ENCODE measurements at places on chromosomes 6 and 20. TPM values are rescaled to one million over a fixed set of nuclear protein-coding genes. Genes with fewer than 3 reads are reported as not detected.

- DNase-seq: no peak
Observed at GRCh38 chr6:70131528-70131927, 171.4 kb downstream of the COL9A1 start.

DNA sequence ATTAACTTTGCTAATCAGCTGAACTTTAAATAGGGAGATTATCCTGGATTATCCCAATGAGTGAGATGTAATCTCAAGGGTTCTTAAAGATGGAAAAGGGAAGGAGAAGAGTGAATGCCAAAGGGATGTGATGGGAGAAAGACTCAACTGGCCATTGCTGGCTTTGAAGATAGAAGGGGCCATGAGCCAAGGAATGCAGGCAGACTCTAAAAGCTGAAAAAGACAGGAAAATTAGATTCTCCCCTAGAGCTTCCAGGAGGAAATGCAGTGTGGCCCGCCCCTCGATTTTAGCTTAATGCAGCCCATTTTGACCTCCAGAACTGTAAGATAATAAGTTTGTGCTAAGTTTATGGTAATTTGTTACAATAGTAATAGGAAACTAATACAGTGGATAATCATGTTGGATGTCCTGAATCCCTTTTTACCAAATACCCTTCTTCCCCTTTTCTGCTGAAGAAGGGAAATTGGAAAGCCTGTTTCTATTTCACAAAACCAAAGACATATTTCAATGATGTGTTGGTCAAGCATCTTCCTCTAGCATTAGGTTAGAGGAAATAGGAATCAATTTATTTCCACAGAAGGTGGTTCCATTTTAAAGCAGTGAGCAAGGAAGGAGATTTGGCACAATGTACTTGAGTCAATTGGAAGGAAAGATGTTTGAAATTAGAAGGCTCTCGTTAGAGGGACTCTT lies 3.3 kb upstream of the HDDC2 start:
- DNase-seq: no peak

- DNase-seq: no peak
Observed at GRCh38 chr6:21312118-21312517, 281.4 kb upstream of the SOX4 start.

CYP39A1 gene
- total RNA-seq: 0.71 TPM

DNA sequence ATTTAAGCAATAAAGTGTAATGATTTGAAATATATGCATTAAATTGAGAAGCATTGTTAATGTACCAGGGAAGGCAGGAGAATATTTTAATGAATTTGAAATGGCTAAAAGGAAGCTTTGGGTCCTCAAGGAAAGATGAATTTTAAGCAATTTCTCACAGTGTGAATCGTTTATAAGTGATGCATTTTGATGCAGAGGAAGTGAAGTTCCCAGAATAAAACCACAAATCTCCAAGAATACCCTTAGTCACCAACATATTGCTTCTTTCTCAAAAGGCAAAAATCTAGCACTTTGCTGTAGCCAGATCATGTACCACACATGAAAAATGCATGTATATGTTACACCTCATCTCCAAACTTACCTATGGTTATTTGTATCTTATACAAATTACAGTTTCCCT lies 11.7 kb downstream of the TPD52L1 start:
- no peak for DNase-seq

LIME1 gene
- 4.6 TPM for total RNA-seq

ADISSP gene
- total RNA-seq: 14.4 TPM

DNA sequence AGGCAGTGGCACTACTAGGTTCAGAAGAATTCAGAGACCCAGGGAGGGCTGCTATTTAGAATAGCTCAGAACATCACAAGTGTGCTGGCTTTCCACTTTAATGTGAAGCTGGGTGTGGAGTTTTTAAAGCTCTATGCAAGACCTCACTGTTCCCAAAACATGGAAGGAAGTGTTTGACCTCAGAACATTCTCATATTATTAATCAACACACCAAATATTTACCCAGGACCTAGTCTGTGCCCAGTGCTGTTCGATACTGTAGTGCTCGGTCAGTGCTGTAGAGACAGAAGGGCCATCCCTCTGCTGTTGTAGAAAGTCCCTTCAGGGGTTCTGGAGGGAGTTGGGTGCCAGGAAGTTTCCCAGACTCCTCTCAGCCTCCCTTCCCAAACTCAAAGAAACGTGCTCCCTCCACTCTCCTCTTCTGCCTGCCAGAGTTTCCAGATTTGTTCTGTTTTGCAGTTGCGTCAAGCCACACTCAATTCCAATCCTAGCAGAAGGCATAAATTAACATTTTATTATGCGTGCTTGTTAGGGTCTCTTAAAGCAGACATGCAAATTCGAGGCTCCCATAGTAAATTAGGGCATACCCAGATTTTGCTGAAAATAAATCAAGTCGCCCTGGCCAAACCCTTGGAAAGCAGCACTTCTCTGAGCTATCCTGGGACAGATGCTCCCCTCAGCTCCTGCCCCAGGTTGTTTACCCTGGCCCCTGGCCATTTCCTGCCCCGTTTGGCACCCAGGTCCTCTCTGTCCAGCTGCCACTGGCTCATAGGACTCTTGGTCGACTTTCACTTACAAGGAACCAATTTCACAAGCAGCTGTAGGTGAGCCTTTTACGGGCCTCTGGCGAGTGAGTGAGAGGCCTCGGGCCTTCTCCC lies 248.6 kb downstream of the HIVEP2 start:
- peak; percentile 29 for DNase-seq

- DNase-seq: no peak
Observed at GRCh38 chr6:137570393-137570792, 76.2 kb upstream of the OLIG3 start.

TMEM217 gene
- 0.47 TPM for total RNA-seq

- peak; percentile 44 for DNase-seq
Observed at GRCh38 chr20:10171864-10172751, 46.5 kb upstream of the SNAP25 start.

- DNase-seq: no peak
Observed at GRCh38 chr6:148831064-148831463, 84.2 kb downstream of the UST start.

NKX2-4 gene
- total RNA-seq: not detected

- DNase-seq: no peak
Observed at GRCh38 chr6:136282906-136283305, 6.7 kb downstream of the BCLAF1 start.

SRC gene
- total RNA-seq: 2.4 TPM

DNA sequence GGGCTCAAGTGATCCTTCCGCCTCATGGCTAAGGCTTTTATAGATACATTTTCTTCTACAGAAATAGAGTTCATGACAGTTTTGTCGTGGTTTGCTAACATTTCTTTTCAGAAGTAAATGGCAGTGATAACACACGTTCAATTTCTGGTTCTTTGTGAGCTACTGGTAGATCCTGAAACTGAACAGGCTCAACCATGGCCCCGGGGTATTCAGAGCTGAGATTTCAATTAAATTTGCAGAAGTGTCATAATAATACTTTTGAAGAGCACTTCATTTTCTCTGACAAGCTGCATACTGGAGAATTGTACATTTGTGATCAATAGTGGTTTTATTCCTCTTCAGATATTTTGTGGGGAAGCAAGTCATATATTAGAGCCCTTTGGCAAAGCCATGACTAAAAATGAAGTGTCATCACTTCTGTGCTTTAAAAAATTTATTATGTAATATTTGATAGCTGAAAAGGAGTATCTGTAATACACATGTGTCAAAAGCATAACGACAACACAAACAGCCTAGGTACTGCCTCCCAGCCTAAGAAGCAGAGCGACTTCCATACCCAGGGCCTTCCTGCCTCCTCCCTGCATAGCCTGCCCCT lies 84.3 kb upstream of the SCP2D1 start:
- DNase-seq: no peak

PTCRA gene
- total RNA-seq: not detected

- DNase-seq: no peak
Observed at GRCh38 chr6:2658788-2659187, 91.9 kb downstream of the MYLK4 start.

ZBTB12 gene
- total RNA-seq: 2.0 TPM

GRCh38 chr6:3656076-3656475 lies 95.4 kb downstream of the PXDC1 start:
- no peak for DNase-seq

TRIM31 gene
- total RNA-seq: not detected

DNA sequence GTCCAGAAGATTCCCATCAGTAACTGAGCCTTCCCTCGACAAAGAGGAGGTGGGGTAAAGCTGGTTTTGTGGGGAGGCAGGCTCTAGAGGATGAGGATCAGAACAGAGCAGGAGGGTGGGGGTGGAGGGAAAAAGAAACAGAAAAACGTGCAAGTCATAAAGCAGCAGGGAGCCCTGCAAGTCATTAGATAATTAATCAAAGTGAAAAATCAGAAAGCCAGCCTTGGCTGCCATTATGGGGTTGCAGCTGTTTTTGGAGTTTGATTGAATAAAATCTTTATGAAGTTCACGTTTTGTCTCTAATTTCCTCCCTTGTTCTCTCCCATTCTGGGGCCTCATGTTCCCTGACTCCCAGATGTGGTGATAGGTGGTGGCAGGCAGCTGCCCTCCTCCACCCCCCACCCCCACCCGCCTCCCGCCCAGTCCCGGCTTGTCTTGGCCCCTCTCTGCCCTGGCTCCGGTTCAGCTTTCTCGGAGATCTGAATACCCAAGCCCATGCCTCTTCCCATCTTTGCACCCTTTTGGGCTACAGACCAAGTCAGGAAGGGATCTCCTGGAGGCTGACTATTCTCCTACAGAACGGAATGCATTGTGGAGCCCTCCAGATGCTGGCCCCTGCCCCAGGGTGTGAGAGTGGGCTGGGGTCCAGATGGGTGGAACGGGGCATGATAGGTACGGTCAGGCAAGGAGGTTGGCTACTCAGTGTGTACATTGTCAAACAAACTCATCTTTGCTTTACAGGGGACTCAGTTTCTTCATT lies 141.8 kb downstream of the CDC5L start:
- no peak for DNase-seq

DNA sequence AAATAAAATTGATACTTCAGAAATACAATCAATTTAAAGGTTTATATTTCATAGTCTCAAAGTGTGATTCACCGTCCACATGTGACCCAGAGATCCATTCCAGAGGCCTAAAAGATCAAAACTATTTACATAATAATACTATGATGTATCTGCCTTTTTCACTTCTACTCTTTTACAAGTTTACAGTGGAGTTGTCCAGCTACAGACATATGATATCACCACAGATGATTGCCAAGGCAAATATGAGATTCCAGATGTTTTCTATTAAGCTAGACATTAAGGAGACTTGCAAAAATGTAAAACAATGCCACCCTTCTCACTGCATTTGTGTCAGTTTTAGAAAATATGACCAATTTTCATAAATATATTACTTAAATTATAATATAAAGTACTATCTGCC lies 443.7 kb downstream of the GJA1 start:
- DNase-seq: no peak

GRCh38 chr6:115783402-115784061 lies 277.2 kb downstream of the FRK start:
- no peak for DNase-seq

All from psoas muscle (tissue), 8 donors.